ENCODE measurements at places on chromosomes 4 and X.

DNA sequence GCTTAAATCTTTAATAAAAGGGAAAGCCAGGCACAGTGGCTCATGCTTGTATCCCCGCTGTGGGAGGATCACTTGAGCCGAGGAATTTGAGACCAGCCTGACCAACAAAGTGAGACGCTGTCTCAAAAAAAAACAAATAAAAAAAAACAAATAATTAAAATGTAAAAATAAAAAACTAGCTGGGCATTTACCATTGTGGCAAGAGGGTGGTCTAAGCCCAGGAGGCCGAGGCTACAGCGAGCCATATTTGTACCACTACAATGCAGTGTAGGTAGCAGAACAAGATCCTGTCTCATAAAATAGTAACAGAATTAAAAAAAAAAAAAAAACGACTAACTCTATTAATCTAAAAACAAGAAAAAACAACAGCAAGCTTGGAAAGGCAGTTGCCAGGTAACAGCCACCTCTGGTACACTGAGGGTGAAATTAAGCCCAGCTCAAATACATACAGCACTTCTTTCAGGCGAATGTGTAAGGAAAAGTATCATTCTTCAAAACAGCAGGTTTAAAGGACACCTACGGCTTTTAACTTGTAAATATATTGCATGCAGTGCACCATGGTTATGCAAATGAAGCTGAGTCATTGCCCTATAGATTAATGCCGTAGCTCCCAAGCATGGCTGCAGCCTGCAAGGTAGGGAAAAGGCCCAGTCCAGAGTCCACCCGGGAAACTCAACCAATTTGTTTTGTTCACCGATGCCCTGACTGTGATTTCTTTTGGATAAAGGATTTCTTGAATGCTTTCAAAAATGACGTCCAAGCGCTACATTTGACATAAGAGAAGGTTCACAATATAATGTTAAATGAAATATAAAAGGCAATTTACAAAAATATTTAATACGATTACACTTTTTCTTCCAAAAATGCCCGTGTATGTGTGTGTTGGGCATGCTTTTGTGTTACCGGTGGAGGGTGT, 14.5 kb upstream of the TXLNG start:
- no peak for DNase-seq

DNA sequence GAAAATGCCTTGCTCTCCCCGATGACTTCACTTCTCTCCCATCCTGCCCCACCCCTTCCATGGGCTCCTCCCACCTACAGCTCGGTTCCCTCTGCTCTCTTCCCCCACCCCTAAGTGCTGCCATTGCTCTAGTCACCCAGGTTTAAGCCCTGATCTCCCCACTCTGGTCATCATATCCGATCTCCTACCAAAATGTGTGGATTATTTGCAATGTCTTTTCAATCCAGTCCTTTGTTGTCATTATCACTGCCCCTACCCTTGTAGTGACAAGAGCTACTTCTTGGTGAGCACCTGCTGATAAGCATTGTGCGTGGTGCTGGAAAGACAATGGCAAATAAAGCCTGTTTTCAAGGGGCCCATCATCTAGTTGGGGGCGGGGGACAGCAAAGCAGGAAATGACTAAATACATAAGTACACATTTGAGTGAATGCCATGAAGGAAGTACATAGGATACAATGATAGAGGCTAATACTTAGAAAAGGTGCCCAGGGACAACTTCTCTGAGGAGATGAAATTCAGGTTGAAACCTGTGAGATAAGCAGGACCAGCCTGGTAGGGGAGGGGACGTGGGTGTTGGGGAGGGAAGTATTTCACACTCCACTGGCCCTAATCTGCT, 63.8 kb downstream of the DLG3 start:
- DNase-seq, result no peak

DNA sequence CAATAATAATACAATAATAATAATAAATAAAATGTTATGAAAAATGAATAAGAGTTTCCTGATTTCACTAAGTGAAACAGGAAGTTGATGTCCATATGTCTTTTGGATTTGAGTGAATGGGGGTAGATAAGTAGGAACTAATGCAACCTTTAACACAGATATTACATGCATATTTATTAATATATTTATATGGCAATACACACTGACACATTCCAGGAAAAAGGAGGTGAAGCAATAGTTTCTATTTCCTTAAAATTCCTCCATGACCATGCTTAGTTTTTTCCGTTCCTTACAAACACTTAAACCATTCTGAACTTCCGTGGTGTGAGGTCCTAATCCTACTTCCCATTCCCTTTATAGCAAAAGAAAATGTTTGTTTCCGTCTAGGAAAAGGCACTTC, 48.3 kb downstream of the ATXN3L start:
- DNase-seq, result no peak

- DNase-seq, result no peak
Observed at GRCh38 chr4:155707251-155707650, 40.6 kb downstream of the GUCY1A1 start.

- DNase-seq, result no peak
Observed at GRCh38 chr4:40330536-40330935, 4.6 kb upstream of the CHRNA9 start.

DNA sequence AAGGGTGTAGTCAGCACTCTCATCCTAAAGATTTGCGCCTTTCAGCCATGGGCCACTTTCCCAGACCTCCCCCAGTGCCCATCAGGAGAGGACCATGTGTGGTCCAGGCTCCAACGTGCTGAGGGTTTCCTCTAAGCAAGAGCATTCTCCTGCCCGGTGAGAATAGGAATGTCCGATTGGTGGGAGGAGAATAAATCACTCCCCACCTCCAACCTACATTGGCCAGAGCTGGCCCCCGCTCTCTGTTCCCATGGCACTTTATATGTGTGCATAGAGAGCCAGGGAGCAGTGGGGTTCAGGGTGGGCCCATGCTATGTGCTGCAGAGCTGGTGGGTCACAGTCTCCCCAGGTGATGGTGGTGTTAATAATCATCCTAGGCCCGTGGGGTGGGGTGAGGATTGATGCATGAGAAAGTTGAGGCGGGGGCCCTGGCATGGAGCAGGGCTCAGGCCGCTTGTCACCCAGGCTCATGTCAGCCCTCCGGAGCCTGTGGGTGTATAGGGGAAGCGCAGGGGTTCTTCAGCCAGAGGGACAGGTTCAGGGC, 6.8 kb upstream of the SORCS2 start:
- DNase-seq, result no peak

DNA sequence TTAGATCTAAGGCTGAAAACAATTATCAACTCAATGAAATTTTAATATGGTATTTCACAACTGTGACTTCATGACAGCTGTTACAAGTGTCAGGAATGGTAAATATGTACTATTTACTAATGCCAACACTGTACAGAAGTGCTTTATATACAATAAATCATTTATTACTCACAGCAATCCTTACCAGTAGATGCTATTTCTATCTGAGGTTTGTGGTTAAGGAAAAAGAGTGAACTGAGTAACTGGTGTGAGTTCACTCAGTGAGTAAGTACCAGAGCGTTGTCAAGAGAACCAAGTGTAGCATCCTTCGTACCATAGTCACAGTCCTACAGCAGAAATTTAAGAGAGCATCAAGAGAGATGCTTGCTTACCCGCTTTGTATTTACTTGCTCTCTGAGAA, 23.3 kb downstream of the MTHFD2L start:
- DNase-seq, result no peak
